Left hindlimb (tissue), 1 donor: ENCODE measurements at places on chromosomes 1 and 21.

DNA sequence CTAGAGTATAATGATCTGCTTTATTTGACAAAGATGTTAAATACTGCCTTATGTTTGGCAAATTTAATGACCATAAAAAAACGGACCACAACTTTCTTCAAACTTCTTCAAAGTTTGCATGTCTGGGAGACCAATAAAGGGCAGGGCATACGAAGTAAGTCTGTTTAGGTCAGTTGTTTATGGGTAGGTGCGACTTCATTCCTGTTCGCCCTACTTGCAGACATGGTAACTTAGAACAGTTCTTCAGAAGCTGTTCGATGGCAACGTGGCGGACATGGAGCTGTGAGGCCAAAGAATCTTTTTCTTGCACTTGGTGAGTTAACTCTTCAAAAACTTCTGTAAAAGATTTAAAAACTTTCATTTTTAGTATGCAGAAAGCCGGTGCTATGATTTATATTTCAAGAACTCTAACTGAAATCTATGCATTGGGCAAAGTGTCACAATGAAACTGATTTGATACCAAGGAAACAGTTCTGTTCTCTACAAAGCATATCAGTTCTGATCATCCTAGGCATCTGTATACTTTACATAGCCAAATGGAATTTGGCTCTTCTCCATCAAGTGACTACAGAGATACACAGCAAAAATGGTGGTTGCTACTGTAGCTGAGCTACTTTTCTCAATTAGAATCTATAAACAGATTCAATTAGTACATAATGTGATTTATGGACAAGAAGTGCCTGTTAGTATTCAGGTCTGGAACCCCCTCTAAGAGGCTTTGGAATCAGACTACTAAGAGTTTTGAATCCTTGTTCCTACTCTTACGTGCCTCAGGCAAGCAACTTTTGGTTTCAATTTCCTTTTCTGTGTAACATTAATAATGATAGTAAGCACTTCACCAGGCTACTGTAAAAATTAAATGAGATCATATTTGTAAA lies 25.7 kb downstream of the C21orf91 start:
- no peak for DNase-seq

GRCh38 chr1:19032701-19033514 lies 76.4 kb upstream of the IFFO2 start:
- no peak for DNase-seq

GRCh38 chr1:182682898-182683501 lies 1.4 kb downstream of the RGS8 start:
- no peak for DNase-seq

DNA sequence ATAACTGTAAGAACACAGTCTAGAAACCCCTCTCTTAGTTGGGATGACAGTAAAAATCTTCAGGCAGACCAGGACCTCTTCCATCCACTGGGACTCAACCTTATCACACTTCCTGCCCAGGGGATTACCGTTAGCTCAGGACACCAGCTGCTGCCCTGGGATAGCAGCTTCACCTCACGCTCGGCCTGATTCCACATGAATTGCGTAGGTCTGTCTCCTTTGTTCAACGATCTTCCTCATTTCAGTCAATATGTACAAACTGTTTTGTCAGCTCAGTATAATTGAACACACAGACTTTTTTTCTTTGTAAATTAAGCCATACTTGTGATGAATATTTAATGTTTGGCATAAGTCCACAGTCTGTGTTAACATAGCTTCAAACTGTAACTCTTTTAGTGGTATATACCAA lies 290.4 kb downstream of the GRIK1 start:
- DNase-seq, result no peak

DNA sequence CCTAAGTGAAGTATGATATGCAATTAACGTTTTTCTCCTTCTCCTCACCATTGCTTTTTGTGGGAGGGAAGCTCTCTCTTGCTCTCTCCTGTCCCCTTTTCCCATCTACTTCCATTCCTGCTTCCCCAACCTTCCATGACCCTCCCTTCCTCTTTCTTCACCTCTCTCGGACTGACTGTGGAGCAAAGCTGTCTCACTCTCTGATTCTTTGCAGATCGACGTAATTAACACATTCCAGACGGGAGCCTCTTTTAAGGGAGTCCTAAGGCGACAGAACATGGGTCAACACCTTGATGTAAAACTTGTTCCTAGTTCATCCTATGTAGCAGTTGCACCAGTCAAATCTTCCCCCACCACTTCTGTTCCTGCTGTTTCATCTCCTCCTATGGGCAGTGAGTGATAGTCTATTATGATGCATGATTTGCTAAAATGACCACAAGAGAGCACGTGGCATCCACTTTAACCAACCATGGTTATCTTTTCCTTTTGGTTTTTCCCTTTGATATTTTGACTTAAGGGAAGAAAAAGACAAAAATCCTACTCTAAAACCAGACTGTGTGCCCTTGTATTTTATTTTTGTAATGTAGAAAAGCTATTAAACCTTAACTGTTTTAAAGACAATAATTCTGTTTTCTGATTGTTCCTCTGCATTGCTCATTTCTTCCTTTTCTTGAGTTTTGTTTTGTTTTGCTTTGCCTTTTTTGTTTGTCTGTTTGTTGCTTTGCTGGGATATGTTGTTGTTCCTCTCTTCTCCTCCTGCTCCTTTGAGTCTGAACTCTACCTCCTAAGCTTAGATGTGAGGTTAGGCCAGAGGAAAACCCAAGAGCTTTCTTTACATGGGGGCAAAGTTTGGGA lies 31.7 kb upstream of the LAX1 start:
- DNase-seq, result no peak

GRCh38 chr1:47578026-47578720 lies 140.3 kb downstream of the FOXD2 start:
- peak; percentile 76 for DNase-seq

- no peak for DNase-seq
Observed at GRCh38 chr1:32335535-32335789, 571 bp downstream of the MARCKSL1 start.

GRCh38 chr1:15159166-15159555 lies 5.6 kb downstream of the TMEM51 start:
- DNase-seq, result no peak

- DNase-seq, result no peak
Observed at GRCh38 chr1:65791396-65791795, 1.3 kb upstream of the PDE4B start.

DNA sequence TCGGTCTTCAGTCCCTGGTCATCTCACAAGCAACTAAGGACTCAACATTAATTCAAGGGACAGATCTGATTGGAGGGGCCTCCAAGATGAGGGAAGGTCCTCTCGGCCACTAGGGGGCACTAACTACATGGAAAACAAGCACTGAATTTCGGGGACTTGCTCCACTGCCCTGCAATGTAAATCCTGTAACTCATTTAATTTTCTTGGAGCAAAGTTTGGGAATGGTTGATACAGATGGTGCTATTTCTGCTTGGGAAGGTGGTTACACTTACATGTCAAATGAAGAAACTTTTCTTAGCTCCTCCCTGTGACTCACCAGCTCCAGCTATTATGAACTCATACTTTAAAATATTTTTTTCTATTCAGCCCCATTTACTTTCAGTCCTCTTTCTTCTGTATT lies 97.4 kb upstream of the KCNJ15 start:
- DNase-seq, result peak; percentile 69

DNA sequence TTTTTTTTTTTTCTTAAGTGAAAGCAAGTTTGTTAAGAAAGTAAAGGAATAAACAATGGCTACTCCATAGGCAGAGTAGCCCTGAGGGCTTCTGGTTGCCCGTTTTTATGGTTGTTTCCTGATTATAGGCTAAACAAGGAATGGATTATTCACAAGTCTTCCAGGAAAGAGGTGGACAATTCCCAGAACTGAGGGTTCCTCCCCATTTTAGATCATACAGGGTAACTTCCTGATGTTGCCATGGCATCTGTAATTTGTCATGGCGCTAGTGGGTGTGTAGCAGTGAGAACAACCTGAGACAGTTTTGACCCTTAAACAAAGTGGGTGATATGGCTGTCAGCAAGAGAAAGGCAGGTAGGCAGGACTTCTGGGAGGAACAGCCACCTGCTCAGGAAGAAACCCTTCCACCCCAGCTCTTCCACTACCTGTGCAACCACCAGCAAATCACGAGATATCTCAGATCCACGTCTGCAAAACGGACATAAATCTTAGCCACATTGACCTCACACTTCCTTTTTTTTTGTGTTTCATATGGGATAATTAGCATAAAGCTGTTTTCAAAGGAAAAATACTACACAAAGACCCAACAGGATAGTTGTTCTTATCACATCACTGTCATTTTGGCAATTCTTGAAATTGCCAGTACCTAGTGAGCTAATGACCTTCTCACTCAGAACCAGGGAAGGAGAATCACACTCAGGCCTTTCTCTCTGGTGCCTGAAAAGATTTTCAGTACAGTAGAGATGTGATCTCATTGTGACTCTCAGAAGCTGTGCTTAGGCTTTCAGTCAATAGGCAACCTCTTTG lies 34.8 kb upstream of the DUSP10 start:
- DNase-seq, result no peak

DNA sequence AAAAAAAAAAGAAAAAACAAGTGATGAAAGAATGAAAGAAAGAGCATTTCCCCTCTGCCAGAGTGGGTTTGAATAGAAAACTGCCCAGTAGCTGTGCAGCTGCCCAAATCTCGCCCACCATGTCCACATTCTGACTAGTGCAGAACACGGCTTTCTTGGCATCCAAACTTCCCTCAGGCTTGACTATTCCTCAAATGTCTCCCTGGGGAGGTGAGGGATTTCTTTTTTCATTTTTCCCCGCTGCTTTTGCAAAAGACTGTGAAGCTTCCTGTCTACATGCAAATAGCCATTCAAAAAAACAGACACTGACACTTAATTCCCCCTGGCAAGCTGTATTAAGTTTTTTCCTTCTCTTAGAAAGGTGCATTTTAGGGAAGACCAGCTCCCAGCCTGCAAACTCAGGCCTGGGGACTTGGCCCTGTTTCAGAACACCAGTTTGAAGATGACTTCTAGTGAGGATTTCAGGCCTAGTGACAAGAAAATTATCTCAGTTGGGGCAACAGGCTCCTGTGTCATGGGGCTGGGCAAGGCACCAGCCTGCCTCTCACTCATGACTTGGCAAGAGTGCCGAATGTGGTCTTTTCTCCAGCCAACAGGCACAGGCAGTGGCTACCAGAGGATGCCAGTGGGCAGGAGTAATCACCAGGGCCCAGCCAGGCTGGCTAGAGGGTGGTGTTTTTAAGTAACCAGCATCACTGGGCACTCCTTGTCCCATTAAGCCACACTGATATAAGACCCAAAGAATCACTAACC lies 178.1 kb upstream of the NFIA start:
- DNase-seq, result peak; percentile 79

DNA sequence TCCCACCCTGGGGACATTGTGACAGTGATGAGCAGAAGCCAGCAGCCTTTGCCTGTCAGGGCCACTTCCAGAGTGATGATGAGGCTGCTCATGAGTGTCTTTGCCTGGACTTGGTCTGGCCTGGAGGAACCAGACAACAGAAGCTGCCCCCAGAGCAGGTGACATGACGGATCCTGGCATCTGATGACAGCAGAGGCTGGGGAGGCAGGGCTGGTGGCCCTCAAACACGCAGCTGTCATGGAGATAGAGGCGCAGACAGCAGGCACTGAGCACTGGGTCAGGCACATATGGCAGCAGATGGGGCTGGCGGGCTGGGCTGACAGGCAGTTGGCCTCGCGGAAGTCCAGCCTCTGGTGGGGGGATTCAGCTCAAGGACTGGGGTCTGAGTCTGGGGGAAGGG lies 66.4 kb upstream of the STUM start:
- DNase-seq, result no peak

GRCh38 chr1:150268340-150268704 lies 494 bp downstream of the APH1A start:
- no peak for DNase-seq

DNA sequence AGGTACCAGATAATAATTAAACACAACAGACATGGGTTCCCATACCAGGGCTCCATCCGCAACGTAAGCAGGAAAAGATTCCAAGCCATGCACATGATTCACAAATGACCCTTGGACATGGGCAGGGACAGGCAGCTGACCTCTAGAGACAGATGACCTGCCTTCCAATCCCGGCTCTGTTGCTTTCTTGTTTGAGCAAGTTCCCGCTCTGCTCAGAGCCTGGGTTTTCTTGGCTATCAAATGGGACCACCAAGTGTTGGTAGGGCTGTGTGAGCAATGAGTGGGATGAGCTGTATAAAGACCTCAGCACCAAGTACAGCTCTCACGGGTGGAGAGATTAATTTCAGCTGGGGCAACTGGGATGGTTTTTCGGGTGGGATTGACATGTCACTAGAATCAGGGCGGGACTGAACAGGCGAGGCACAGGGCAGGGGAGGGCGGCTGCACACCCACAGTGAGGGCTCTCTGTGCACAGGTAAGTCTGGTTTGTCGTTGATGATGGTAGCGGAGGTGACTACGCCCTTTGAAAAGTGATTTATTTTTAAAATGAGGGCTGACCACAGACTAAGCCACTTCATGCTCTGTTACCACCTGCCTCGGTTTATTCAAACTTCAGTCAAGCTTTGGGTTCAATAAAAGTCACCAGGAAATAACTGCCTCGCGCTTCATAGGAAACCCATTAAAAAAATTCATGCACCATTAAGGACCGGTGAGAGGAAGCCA lies 57.5 kb upstream of the IFFO2 start:
- DNase-seq, result no peak

DNA sequence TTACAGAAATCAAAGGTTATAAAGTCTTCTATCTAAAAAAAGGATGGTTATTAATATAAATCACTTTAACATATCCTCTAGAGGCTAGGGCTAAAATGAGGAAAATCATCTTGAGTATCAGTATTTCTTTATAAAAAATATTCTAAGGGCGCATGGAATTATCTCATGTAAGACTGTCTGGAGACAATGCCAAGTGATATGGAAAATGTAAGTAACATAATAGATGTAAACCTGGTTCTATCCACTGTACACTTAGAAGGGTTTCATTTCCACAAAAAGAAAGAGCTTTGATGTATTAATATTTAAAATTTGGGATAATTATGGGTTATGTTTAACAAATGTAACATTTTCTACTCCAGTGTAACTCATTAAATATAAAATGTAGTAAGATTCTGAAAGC lies 95.9 kb upstream of the DPH5 start:
- DNase-seq, result no peak

GRCh38 chr1:94383966-94384408 lies 34.2 kb upstream of the ABCD3 start:
- no peak for DNase-seq

DNA sequence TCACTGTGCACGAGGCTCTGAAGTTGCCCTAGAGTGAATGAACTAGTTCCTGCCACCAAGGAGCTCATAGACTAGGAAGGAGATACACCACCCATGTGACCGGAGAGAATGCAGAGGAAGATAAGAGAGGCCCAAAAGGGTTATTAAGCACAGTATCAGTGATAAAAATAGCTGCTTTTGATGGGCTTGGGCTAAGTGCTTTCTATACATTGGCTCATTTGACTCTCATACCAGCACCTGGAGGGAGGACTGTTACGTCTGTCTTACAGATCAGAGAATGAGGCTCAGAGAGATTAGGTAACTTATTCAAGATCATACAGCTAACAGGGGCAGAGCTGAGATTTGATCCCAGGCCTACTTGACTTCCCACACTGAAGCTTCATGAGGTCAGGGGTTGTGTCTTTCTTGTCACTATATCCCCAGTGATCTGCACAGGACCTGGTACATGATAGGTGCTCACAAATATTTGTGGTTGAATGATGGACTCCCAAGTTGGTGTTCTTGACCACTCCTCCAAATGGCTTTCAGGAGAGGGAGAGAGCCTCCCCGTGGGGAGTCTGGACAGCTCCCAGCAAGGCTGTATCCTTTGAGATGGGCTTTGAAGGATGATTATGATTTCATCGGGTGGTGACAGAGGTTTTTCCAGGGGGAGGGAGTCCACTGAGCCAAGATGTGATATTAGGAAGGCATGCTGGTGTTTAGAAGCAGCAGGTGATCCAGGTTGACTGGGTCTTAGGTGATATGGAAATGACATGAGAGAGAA lies 14.4 kb downstream of the PPFIA4 start:
- no peak for DNase-seq

- DNase-seq, result no peak
Observed at GRCh38 chr1:57327336-57327735, 96.5 kb downstream of the DAB1 start.
